Spinal cord (tissue), 10 donors: ENCODE measurements at places on chromosomes 5 and 9.

DNA sequence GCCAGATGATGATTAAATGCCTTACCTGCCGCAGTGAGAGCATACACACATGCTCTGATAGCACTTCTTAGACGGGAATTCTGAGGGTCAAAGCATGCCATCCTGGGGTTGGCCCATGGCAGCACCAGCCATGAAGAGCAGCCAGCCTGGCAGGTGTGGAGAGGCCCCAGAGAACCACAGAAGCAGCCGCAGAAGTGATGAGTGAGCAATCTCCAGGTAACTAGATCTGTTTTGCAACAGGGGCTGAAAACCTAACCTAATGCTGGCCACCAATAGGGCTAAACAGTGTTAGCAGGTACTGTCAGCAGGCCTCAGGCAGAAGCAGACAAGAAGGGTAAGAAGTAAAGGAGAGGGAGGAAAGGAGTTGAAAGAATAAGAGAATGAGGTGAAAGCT is 33.5 kb upstream of the HOMER1 start:
- no peaks in the 10 kb centered on the region for H3K4me1 ChIP-seq
- no peaks in the 10 kb centered on the region for H3K27me3 ChIP-seq
- H3K36me3 ChIP-seq, result no peaks in the 10 kb centered on the region
- no peak overlapping the region for H3K27ac ChIP-seq
- DNase-seq, result no peak

- no peak overlapping the region for H3K27ac ChIP-seq
- no peaks in the 10 kb centered on the region for H3K36me3 ChIP-seq
- no peaks in the 10 kb centered on the region for H3K27me3 ChIP-seq
- DNase-seq, result no peak
- H3K4me1 ChIP-seq, result no peaks in the 10 kb centered on the region
Measured at GRCh38 chr9:35357826-35358225, 132.1 kb upstream of the RUSC2 start.

- H3K4me3 ChIP-seq, result no peak overlapping the region
- H3K27ac ChIP-seq, result no peak overlapping the region
- H3K4me1 ChIP-seq, result peaks cover 14% of the 10 kb centered on the region
- H3K27me3 ChIP-seq, result no peaks in the 10 kb centered on the region
Measured at GRCh38 chr9:92295827-92296258, 2.3 kb upstream of the IARS1 start.

DNA sequence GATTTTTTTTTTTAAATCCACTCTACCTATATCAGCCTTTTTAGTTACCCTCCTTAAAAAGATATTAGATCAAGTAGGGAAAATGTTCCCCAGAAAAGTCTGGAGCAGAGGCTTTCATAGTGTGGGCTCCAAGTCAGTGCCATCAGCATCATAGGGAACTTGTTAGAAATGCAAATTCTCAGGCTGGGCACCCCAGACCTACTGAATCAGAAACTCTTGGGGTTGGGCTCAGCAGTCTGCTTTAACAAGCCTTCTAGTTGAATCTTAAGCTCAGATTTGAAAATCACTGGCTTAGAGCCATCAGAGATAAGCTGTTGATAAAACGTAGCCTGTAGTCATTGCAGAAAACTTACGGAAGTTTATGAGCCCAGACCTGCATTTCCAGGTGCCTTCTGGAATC is 140.1 kb downstream of the TMEM38B start:
- no peak for DNase-seq
- no peaks in the 10 kb centered on the region for H3K36me3 ChIP-seq
- no peak overlapping the region for H3K4me3 ChIP-seq
- no peak overlapping the region for H3K27ac ChIP-seq

- no peaks in the 10 kb centered on the region for H3K27me3 ChIP-seq
- H3K27ac ChIP-seq, result peak overlapping the region; percentile 89
- no peaks in the 10 kb centered on the region for H3K36me3 ChIP-seq
- DNase-seq, result no peak
- peaks cover 73% of the 10 kb centered on the region for H3K4me1 ChIP-seq
- H3K4me3 ChIP-seq, result peak overlapping the region; percentile 78
Measured at GRCh38 chr9:136949239-136949816, 2.7 kb upstream of the LCN12 start.

DNA sequence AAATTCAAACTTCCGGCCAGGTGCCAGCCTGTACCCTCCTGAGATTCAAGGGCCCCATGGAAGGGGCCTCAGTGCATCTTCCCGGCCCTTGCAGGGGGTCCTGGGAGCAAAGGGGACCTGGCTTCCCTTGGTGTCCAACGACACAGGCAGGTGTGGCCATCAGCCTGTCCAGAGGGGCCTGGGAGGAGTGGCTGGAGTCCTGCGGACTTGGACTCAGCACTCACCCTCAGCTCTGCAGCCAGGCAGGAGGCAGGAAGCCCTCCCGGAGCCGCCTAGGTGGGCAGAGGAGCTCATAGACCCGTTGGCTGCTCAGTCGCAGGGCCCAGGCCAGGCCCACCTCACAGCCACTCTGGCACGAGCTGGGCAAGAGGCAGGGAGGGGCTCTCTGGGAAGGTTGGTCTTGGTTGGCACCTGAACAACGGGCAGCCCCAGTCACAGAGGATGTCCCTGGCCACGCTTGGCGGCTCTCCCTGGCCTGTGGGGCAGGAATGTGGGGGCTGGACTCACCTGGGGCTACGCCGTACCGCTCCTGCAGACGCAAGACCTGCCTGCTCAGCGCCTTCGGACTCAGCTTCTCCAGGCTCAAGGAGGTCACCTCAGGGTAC is 53.8 kb upstream of the NRARP start:
- H3K4me3 ChIP-seq, result no peak overlapping the region
- no peak overlapping the region for H3K27ac ChIP-seq
- no peaks in the 10 kb centered on the region for H3K27me3 ChIP-seq
- H3K4me1 ChIP-seq, result peaks cover 5% of the 10 kb centered on the region
- DNase-seq, result no peak
- H3K36me3 ChIP-seq, result peaks cover 60% of the 10 kb centered on the region

- H3K27ac ChIP-seq, result no peak overlapping the region
- no peak overlapping the region for H3K4me3 ChIP-seq
- peaks cover 3% of the 10 kb centered on the region for H3K4me1 ChIP-seq
- H3K27me3 ChIP-seq, result no peaks in the 10 kb centered on the region
Measured at GRCh38 chr5:14040542-14040941, 96.1 kb upstream of the DNAH5 start.

DNA sequence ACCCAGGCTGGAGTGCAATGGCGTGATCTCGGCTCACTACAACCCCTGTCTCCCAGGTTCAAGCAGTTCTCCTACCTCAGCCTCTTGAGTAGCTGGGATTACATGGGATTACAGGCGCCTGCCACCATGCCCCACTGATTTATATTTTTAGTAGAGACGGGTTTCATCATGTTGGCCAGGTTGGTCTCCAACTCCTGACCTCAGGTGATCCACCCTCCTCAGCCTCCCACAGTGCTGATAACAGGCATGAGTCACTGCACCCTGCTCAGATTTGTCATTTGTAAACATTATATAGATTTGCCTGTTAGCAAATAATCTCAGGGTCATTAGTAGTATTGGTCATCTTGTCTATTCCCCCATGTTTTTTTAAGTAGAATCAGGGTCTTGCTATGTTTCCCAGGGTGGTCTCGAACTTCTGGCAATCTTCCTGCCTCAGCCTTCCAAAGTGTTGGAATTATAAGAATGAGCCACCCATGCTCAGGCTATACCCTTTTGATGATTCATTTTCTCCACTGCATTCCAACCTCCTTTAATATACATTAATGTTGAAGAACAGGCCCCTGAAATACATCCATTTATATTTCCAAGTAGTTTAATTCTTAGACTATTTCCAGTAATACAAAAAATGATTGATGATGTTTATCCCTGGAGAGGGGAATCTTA is 17.3 kb downstream of the CENPH start:
- H3K36me3 ChIP-seq, result no peaks in the 10 kb centered on the region
- H3K4me1 ChIP-seq, result no peaks in the 10 kb centered on the region

GRCh38 chr9:126502417-126503332 is 111.1 kb upstream of the LMX1B start:
- no peak overlapping the region for H3K27ac ChIP-seq
- H3K36me3 ChIP-seq, result peaks cover 71% of the 10 kb centered on the region
- peaks cover 3% of the 10 kb centered on the region for H3K27me3 ChIP-seq
- DNase-seq, result no peak
- H3K4me1 ChIP-seq, result peaks cover 47% of the 10 kb centered on the region

- H3K36me3 ChIP-seq, result peaks cover 43% of the 10 kb centered on the region
- no peaks in the 10 kb centered on the region for H3K27me3 ChIP-seq
Measured at GRCh38 chr5:179766021-179766725, 27.6 kb upstream of the LTC4S start.

GRCh38 chr5:15132816-15133405 is 261.3 kb upstream of the ANKH start:
- H3K4me1 ChIP-seq, result no peaks in the 10 kb centered on the region
- no peak overlapping the region for H3K27ac ChIP-seq
- DNase-seq, result no peak
- H3K36me3 ChIP-seq, result no peaks in the 10 kb centered on the region
- no peaks in the 10 kb centered on the region for H3K27me3 ChIP-seq

- H3K27ac ChIP-seq, result no peak overlapping the region
- no peaks in the 10 kb centered on the region for H3K36me3 ChIP-seq
- H3K4me1 ChIP-seq, result no peaks in the 10 kb centered on the region
- no peak for DNase-seq
- H3K27me3 ChIP-seq, result no peaks in the 10 kb centered on the region
- H3K4me3 ChIP-seq, result no peak overlapping the region
Measured at GRCh38 chr5:121257621-121258020, 594.1 kb upstream of the FTMT start.

DNA sequence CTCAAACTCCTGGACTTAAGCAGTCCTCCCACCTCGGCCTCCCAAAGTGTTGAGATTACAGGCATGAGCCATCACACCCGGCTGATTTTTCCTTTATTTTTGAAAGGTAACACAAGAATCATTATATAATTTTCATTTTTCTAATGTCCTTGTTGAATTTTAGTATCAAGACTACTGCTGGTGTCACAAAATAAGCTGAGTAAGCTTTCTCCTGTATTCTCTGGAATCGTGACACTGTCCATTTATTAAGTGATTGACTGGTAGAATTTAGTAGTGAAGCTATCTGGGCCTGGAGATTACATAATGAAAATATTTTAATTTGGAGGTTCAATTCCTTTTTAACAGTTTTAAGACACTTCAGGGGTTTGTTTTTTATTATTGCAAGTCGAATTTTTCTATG is 9.5 kb downstream of the CDK20 start:
- H3K4me1 ChIP-seq, result no peaks in the 10 kb centered on the region
- no peak overlapping the region for H3K4me3 ChIP-seq
- no peak for DNase-seq
- no peaks in the 10 kb centered on the region for H3K27me3 ChIP-seq

- H3K27ac ChIP-seq, result no peak overlapping the region
- H3K36me3 ChIP-seq, result no peaks in the 10 kb centered on the region
- no peaks in the 10 kb centered on the region for H3K27me3 ChIP-seq
- no peaks in the 10 kb centered on the region for H3K4me1 ChIP-seq
- DNase-seq, result no peak
Measured at GRCh38 chr5:101244621-101245020, 341.5 kb upstream of the ST8SIA4 start.

- no peaks in the 10 kb centered on the region for H3K36me3 ChIP-seq
- H3K27ac ChIP-seq, result no peak overlapping the region
- H3K4me1 ChIP-seq, result no peaks in the 10 kb centered on the region
- no peak for DNase-seq
Measured at GRCh38 chr5:56631719-56632118, 183.6 kb upstream of the MAP3K1 start.

GRCh38 chr5:4703931-4704458 is 436.1 kb upstream of the ADAMTS16 start:
- H3K36me3 ChIP-seq, result no peaks in the 10 kb centered on the region
- H3K4me1 ChIP-seq, result no peaks in the 10 kb centered on the region
- H3K27ac ChIP-seq, result no peak overlapping the region
- H3K4me3 ChIP-seq, result no peak overlapping the region
- no peaks in the 10 kb centered on the region for H3K27me3 ChIP-seq
- DNase-seq, result peak; percentile 14

- peaks cover 2% of the 10 kb centered on the region for H3K36me3 ChIP-seq
- no peak for DNase-seq
- H3K4me1 ChIP-seq, result no peaks in the 10 kb centered on the region
- H3K4me3 ChIP-seq, result no peak overlapping the region
Measured at GRCh38 chr5:32160228-32160627, 13.9 kb downstream of the GOLPH3 start.

- no peaks in the 10 kb centered on the region for H3K36me3 ChIP-seq
- H3K4me3 ChIP-seq, result no peak overlapping the region
- no peaks in the 10 kb centered on the region for H3K27me3 ChIP-seq
- no peak for DNase-seq
- peaks cover 14% of the 10 kb centered on the region for H3K4me1 ChIP-seq
- no peak overlapping the region for H3K27ac ChIP-seq
Measured at GRCh38 chr9:122005597-122005996, 87.5 kb downstream of the TTLL11 start.

DNA sequence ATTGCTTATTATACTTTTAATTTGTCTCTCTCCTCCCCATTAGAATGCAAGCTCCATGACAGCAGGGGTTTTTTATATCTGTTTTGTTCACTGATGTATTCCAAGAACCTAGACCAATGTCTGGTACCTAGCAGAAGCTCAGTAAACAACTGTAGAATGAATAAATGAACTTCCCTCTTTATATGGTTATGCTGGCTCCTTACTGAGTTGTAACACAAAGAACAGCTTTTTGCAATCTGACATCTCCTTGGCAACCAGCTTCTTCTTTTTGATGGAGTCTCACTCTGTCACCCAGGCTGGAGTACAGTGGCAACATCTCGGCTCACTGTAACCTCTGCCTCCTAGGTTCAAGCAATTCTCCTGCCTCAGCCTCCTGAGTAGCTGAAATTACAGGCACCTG is 13.6 kb downstream of the TRMO start:
- peaks cover 31% of the 10 kb centered on the region for H3K36me3 ChIP-seq
- DNase-seq, result no peak
- H3K27ac ChIP-seq, result no peak overlapping the region
- no peaks in the 10 kb centered on the region for H3K27me3 ChIP-seq
- H3K4me1 ChIP-seq, result no peaks in the 10 kb centered on the region
- H3K4me3 ChIP-seq, result no peak overlapping the region

- H3K36me3 ChIP-seq, result no peaks in the 10 kb centered on the region
- no peaks in the 10 kb centered on the region for H3K4me1 ChIP-seq
- H3K4me3 ChIP-seq, result no peak overlapping the region
- H3K27ac ChIP-seq, result no peak overlapping the region
- DNase-seq, result no peak
Measured at GRCh38 chr9:33439731-33440130, 7.7 kb downstream of the AQP3 start.

GRCh38 chr5:1068895-1069719 is 42.8 kb downstream of the SLC12A7 start:
- peaks cover 7% of the 10 kb centered on the region for H3K4me1 ChIP-seq
- H3K27ac ChIP-seq, result no peak overlapping the region
- H3K4me3 ChIP-seq, result no peak overlapping the region
- DNase-seq, result no peak
- peaks cover 36% of the 10 kb centered on the region for H3K36me3 ChIP-seq
- H3K27me3 ChIP-seq, result no peaks in the 10 kb centered on the region

GRCh38 chr5:149397530-149397929 is 18.4 kb upstream of the IL17B start:
- DNase-seq, result no peak
- H3K36me3 ChIP-seq, result no peaks in the 10 kb centered on the region
- no peak overlapping the region for H3K27ac ChIP-seq
- H3K27me3 ChIP-seq, result no peaks in the 10 kb centered on the region
- no peaks in the 10 kb centered on the region for H3K4me1 ChIP-seq
